ENCODE measurements at places on chromosomes 3 and 15. TPM values are rescaled to one million over a fixed set of nuclear protein-coding genes. Genes with fewer than 3 reads are reported as not detected.

PAK2 gene
- total RNA-seq, result 98.5 TPM

INSYN1 gene
- not detected for total RNA-seq

PDHB gene
- 50.6 TPM for total RNA-seq

LDHAL6B gene
- not detected for total RNA-seq

GRCh38 chr3:72169561-72170472 is 384.9 kb upstream of the PROK2 start:
- no peak overlapping the region for H3K27ac ChIP-seq
- no peaks in the 10 kb centered on the region for H3K4me1 ChIP-seq
- no peak for DNase-seq

- no peak for DNase-seq
- no peak overlapping the region for H3K4me3 ChIP-seq
- no peak overlapping the region for H3K27ac ChIP-seq
- H3K4me1 ChIP-seq, result peaks cover 8% of the 10 kb centered on the region
- H3K36me3 ChIP-seq, result no peaks in the 10 kb centered on the region
Measured at GRCh38 chr15:66859688-66860253, 157.7 kb downstream of the SMAD6 start.

- no peak for DNase-seq
- no peaks in the 10 kb centered on the region for H3K27me3 ChIP-seq
- peaks cover 4% of the 10 kb centered on the region for H3K36me3 ChIP-seq
Measured at GRCh38 chr3:177107461-177108239, 89.6 kb downstream of the TBL1XR1 start.
